ENCODE measurements at places on chromosomes 11 and 22. TPM values are rescaled to one million over a fixed set of nuclear protein-coding genes. Genes with fewer than 3 reads are reported as not detected.

DNA sequence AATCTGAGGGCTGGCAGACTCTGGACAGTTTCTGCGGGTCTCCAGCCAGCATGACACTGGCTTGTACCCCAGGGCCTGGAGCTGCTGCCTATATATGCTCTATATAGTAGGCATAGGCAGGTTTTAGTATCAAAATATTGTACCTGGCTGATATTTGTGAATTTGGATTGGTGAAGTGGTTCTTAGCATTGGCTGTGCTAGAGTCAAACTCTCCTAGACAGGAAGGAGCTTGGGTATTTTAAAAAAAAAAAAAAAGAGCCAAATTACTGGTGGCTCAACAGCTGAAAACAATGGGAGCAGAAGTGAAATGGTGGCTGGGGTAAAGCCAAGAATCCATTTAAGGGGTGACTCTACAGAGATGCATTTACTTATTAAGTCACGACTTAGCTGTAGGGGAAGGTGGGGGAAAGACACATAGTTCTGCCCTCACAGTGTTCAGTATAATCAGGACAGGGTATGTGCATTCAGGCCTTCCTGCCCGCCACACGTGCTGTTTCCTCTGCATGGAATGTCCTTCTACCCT is 11.0 kb upstream of the MTFP1 start:
- DNase-seq = no peak

B4GALNT4 gene
- 192 TPM for polyA plus RNA-seq

DNA sequence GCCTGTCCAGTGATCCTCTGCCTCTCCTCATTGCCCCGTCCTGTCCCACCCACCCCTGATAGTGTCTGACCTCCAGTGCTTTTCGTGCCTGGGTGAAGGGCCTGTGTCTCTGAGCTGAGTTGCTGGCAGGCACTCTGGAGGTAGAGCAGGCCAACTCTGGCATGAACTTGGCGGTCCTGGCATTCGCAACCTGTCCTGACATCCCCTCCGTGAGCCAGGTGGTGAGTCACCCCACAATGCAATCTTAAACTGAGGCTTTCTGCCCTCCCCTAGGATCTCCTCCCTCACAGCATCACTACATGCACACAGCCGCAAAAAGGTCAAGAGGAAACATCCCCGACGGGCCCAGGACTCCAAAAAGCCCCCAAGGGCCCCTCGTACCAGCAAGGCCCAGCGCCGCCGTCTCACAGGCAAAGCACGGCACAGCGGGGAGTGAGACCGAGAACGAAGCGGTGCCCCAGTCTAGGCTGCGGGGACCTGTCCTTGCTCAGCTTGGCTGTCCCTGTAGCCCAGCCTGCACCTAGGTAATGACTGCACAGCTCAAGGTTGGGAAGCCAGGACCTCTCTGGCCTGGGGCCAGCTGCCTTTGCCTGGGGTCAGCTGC is 4.9 kb downstream of the NOL12 start:
- DNase-seq = no peak

DNA sequence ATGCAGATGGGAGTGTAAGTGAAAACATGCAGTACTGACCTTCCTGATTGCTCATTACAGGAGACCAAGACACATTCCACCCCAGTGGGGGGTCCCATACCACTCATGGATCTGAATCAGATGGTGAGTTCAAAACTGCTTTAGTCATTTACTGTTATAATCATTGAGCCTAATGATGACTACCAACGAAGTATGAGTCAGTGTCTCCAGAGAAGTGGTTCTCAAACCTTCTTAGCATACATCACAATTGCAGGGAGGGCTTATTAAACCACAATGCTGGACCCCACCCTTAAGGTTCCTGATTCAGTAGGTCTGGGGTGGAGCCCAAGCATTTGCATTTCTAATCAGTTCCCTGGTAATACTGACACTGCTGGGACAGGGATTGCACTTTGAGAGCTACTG is 75.8 kb downstream of the CD44 start:
- no peak for DNase-seq

ATM gene
- 44.7 TPM for polyA plus RNA-seq

DNA sequence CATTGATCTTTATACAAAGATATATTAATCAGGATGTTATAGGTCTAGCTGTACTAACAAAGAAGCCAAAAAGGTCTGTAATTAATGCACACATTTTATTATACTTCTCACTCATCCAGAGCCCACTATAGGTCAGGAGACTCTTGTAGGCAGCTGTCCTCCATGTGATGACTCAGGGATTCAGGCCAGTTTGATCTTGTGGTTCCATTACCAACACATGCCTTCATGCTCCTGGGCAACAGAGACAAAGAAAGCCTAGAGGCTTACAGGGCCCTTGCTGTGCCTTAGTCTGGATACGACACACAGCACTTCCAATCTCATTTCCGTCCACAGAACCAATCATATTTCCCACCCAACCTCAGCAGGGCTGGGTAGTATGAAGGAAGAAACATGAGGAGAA is 150.3 kb upstream of the NCAM1 start:
- DNase-seq = no peak

Measured in spinal cord (tissue), 10 donors.